ENCODE measurements at places on chromosomes 1 and 21.

GRCh38 chr1:24119859-24120756 is 8.2 kb upstream of the MYOM3 start:
- no peak for DNase-seq

GRCh38 chr1:59146651-59147358 is 150.1 kb upstream of the FGGY start:
- DNase-seq: no peak

DNA sequence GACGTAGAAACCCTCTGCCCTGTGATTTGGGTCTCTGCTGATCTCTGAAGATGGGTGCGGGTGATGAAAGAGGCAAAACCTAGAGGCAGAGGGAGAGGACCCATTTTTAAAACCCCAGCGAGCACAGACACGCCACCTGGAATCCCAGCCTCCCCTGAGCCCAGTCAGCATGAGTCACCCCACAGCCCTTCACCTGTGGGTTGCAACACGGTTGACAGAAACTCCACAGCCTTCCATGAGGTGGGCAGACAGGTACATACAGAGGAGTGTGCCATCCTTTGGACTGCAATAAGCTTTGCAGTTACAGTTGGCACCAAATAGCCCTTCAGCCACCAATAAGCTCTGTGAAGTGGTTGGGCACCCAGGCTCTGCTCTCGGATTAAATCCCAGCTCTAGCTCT is 2.1 kb upstream of the GRHL3 start:
- DNase-seq: no peak

DNA sequence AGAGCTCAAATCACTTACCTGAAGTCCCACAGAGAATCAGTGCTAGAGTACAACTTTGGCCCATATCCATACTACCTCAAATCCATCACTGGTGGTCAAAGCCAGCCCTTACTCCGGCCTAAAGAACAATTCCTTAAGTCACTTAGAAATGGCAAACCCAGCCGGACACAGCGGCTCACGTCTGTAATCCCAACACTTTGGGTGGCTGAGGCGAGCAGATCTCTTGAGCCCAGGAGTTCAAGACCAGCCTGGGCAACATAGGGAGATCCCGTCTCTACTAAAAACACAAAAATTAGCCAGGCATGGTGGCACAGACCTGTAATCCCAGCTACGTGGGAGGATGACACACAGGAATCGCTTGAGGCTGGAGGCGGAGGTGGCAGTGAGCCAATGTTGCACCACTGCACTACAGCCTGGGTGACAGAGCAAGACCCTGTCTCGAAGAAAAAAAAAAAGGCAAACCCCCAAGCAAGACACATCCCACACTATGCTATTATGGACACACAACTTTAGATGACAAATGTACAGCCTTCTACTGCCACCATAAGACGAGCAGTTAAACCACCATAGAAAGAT is 24.0 kb downstream of the NPHP4 start:
- no peak for DNase-seq

- DNase-seq: no peak
Observed at GRCh38 chr1:156834322-156834721, 17.7 kb upstream of the SH2D2A start.

- no peak for DNase-seq
Observed at GRCh38 chr1:30310966-30311742, 412.2 kb downstream of the MATN1 start.

DNA sequence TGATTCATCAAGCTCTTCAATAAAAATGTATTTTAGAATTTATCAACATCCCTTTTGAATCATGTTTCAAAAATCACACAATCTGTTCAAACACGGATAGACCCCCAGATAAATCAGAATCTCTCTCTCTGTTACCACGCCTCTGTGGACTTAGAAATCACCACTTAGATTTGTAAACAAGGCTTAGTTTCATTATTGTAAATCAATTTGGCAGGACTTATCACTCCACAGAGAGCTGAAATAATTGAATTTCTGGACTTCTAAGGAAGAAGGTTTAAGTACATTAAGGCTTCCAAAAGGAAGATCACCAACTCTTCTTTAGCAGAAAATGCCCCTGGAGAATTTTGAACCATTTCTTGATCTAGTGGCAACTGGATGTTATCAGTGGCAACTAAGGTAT is 100.4 kb downstream of the APP start:
- DNase-seq: no peak

DNA sequence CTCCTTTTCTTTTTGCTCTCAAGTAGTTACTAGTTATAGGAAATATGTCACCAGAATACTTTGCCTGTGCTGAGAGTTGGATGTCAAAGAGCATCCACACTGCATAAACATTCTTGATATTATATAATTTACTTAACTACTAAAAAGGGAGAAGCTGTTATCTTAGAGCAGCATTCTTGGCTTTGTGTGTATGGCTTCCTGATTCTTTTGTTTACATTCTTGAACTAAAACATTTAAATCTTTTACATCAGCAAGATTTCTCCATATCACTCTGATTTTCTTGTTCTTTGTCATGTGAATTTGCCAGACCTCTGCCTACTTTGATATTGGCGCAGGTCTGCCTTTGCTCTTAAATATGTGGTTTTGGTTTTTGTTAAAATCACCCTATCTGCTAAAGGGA is 48.8 kb downstream of the SUCO start:
- no peak for DNase-seq

- DNase-seq: no peak
Observed at GRCh38 chr1:211352985-211353515, 26.4 kb downstream of the TRAF5 start.
